ENCODE measurements at places on chromosomes 2 and 18.

DNA sequence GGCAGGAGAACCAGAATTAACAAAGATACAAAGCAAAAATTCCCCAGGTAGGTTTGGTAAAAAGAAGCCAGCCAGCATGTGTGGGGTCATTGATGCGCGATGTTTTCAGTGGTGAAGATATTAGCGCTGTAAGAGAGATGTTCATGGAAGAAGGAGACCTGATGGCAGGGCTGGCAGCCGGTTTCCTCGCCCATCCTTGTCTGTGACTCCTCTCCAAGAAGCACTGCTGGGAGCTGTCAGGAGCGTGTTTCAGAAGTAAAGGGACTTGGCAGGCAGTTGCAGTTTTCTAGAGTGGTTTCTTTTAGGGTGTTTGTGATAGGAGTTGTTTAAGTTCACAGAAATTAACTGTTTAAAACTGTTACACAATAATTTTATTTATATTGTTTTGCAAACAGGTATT, 24.6 kb downstream of the TAF1B start:
- DNase-seq = no peak

- DNase-seq = no peak
Observed at GRCh38 chr18:53701697-53702096, 522.8 kb downstream of the MBD2 start.

GRCh38 chr2:11094021-11094810, 61.1 kb upstream of the SLC66A3 start:
- no peak for DNase-seq

DNA sequence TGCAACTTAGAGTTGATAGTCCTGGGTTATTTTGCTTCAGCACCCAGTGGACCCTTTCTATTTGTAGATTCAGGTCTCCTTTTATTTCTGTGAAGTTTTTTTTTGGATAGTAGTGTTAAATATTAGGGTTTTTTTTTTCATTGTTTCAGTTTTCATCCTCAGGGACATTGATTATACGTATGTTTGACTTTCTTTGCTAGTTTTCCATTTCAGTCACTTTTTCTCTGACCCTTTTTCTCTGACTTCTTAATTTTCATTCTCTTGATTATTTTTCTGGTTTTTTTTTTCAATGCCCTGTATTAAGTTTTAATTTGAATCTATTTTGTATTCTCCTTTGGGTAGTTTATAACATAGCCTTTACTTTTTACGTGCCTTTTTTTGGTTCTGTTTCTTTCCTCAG, 79.4 kb downstream of the AGPS start:
- no peak for DNase-seq

GRCh38 chr18:22324191-22325131, 93.3 kb downstream of the CTAGE1 start:
- DNase-seq = no peak

GRCh38 chr2:27772804-27773203, 1.3 kb downstream of the MRPL33 start:
- no peak for DNase-seq

DNA sequence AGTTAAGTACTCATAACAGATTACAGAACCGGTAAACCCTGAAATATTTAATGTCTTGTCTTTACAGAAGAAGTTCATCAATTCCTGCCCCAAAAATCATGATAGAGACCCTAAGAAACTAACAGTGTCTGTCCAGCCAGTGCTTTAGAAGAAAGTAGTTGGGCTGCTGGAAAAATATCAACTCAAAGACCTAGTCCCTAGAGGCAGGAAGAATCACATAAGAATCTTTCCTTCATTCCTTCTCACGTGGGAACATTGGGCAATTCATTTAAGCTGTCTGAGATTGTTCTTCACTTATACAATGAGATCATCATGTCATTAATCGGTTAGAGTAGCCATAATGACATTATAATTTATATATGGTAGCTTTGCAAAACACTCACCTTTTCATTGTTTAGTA, 156.4 kb downstream of the CCBE1 start:
- DNase-seq = no peak

- no peak for DNase-seq
Observed at GRCh38 chr2:110983133-110983532, 137.6 kb upstream of the BCL2L11 start.

DNA sequence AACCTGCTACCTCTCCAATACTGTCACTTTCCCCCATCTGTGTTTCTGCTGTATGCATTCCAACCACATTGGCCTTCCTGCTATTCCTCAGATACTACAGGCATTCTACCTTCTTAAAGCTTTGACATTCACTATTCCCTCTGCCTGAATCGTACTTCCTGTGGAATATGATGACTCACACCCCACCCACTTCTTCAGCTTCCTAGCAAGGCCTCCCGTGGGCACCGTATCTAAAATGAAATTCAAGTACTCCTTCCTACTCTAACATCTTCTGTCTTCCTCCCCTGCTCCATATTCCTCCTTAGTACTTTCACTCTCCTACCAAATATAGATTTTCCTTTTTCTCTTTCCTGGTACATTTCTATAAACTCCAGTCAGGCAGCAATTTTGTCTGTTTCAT, 710.4 kb downstream of the RNF144A start:
- no peak for DNase-seq

DNA sequence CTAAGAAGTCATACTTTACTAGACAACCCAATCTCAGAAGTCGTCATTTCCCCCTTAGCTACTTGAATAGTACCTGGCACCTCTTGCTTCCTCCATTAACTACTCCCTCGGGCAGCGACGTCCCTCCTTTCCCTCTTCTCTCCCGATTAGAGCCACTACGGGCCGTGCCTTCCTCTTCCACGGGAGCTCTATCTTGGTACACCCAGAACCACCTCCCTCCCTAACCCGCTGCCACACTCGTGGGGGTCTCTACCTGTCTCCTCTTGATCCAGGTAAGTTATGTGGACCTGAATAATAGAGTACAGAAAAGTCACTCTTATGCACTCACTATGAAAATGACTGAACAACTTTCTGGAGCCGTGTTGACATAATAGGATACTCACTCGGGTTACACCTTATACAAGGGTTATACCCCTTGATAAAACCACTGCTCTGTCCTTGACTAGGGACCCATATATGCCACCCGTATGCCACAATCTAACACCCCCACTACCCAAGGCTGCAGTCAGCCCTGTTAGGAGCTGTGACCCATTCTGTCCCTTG, 595 bp upstream of the HDHD2 start:
- DNase-seq = no peak

GRCh38 chr2:30530346-30530745, 83.3 kb downstream of the LCLAT1 start:
- no peak for DNase-seq

- no peak for DNase-seq
Observed at GRCh38 chr2:19484736-19485135, 126.3 kb upstream of the OSR1 start.
